AG04450 (cell line): ENCODE measurements at places on chromosomes 11 and 22.

DNA sequence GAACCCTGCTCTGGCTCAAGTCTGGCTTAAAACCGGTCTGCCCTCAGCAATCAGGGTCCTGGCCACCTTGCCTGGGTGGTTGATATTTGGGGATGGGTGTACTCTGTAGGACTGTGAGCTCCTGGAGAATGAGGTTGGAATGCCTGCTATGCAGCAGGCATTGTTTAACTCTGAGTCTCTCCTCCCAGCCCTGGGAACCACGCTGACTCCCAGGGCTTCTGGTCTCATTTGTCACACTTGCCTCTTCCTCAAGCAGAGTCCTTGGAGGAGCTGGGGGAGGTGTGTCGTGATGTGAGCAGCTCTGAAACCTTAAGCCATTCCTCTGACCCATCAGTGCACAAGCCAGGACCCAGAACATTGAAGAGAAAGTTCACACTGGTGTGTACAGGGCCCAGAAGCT, 340.1 kb downstream of the MN1 start:
- peak; percentile 72 for DNase-seq

- no peak for DNase-seq
Measured at GRCh38 chr11:17760102-17761029, 25.8 kb downstream of the KCNC1 start.

GRCh38 chr11:44452827-44453572, 112.5 kb upstream of the CD82 start:
- DNase-seq: no peak

GRCh38 chr22:32864041-32864440, 62.5 kb downstream of the TIMP3 start:
- no peak for DNase-seq

- DNase-seq: no peak
Measured at GRCh38 chr11:130886704-130887103, 29.6 kb downstream of the SNX19 start.

GRCh38 chr11:115910379-115910778, 406.2 kb upstream of the CADM1 start:
- DNase-seq: no peak
